ENCODE measurements at places on chromosomes 11 and 22.

DNA sequence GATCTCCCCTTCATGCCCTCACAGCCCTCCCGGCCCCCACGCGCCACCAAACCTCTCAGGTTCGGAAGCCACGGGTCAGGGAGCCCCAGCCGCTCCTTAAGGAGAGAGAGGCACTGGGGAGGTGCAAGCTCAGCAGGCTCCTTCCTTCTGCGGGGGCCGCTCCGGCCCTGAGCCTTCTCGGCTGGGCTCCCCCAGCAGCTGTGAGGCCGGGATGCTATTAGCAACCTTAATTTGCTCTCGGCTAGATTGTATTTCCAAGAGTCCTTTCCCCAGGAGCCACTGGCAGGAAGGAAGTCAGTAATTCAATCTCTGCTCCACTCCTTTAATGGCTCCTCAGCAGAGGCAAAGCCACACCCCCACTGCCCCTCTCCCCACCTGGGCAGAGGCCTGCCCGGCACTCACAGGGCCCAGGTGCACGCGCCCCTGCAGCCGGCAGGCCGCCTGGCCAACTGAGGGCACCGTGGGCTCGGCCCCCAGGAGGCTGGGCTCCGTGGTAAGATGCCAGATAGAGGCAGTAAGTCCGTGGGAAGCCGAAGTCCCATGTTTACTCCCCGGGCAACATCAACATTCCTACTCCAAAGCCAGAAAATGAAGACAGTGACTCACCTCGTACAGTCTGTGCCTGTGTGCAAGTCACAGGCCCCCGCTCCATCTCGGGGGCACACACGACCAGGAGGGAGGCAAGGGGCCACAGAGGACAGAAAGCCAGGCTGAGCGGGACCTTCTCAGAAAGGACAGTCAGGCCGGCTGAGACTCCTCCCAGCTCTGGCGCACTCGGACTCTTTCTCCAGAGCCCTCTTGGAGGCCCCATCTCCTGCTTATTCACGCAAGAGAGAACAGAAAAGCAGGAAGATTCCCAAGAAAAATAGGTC is 5.2 kb downstream of the IGSF9B start:
- no peak for DNase-seq

- DNase-seq = no peak
These were observed 827 bp downstream of the PHF21B start for GRCh38 chr22:45008751-45009605.

DNA sequence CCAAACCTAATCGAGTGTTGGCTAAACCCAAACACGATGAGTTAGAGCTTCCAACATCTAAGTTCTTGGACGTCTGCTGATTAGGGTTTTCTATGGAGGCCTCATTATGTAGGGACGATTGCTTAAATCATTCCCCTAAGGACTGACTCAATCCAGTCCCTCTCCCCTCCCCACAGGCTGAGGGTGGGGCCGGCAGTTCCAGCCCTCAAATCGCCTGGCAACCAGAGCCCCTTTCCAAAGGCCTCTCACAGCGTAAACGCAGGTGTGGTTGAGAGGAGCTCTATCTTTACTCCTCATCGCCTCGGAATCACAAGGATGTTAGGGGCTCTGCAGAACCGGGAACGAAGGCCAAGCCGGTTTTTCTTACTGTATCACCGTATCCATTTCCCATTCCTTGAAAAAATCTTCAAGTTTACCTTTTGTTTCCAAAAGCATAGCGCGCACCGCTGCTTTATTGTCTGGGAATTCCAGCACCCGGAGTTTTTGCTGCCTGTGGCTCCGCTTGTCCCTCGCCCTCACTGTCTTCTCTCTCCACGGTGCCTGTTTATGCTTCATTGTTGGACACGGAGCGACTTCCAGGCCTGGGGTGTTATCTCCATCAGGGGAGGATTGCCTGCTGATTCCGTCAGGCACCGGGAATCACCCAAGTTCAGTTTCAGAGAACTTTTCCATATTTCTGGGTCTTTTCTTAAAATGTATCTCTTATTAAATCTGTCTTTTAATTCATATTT is 13.8 kb upstream of the IFITM3 start:
- no peak for DNase-seq

DNA sequence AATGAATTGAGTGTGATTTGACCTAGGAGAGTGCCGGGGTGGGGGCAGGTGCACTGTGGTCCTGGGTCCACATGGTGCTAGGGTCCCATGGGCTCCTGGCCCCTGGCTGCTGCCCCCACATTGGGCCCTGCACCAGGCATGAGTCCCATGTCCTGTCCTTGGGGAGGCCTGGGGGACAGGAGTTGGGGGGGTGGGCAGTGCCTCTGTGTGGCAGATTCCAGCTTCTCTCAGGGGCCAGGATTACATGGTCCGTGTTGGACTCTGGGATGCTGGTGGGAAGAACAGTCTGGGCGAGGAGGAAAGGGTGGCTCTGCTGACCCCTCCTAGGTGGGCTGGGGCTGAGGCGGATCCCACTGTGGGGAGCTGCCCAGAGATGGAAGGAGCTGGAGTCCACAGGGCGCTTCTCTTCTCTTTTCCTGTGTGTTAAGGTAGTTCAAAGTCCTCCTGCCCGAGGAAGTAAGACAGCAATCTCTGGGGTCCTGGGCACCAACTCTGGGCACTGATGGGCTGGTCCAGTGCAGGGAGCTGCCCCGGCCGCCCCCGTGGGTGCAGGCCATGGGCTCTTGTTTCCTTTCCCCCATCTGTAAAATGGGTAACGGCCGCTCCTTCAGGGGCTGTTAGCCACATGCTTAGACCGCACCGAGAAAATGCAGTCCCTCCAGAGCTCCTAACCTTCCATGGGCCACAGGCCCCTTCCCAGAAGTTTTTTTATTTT is 19.8 kb downstream of the KCNQ1 start:
- no peak for DNase-seq

DNA sequence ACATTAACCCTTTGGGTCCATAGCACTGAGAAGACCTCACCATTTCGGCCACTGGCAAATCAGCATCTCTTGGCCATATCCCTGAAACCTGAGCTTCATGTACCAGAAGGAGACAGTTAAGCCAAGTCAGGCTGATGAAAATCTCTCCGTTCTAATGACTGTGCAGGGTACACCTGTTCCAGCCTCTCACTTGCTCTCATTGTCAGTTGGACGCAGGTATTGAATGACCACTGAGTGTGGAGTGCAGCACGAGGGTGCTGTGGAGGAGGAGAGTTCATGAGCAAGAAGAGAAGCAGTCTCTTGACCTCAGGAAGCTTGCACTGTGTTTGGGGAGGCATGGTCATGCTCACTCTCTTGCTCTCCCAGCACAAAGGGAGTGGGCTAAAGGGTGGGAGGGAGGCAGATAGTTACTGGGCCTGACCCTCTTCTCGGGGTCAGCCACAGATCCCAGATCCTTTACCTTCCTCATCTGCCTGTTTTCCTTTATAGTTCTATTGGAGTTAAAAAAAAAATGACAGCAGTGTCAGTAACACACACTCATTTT is 65.2 kb downstream of the ZBTB16 start:
- no peak for DNase-seq

DNA sequence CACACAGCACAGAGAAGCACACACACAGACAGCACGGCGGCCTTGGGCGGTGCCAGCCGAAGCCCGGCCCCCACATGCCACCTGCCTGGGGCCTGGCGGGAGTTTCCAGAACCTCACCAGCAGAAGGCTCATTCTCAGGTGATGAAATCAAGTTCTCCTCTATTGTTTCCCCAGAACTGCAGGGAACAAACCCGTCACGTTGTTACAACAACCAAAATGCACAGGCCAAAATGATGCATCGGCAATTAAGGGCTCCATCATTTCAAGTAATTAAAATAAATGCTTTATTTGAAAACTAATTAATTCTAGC is 30.8 kb downstream of the GNB1L start:
- no peak for DNase-seq

DNA sequence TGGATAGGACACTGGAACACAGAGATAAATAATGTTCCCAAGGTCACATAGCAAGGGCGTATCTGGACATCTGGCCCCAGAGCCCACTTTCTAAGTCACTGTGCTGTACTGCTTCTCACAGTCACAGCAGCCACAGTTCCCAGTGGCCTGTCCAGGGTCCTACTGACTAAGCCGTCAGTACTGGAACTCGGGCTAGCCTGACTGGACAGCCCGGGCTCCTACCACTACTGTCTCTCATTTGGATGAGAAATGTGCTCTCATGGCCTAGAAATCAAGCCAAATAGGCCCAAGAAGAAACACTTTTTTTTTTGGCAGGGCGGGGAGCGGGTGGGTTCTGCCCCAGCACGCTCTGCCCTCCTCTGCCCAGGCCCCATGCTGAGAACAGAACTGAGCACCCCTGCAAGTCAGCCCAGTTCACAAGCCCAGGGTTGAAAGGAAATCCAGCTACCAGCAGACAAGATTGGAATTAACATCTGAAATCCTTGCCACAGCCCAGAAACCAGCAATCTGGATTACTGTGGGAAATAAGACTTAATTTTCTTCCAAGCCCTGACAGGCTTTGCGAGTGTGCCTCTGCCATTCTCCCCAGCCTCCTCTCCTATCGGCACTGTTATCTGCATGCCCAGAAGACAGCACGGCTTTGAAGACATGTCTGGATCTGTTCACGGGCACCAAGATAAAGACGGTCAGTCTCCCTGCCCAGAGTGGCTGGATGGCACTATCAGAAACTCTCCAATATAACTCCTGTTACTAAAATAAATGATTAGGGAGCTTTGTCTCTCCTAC is 182.9 kb upstream of the NCAM1 start:
- DNase-seq = no peak

- no peak for DNase-seq
These were observed 18.6 kb downstream of the ARHGAP1 start for GRCh38 chr11:46681814-46682213.
